AG04450 (cell line): ENCODE measurements at places on chromosomes 16 and 17.

- no peak for DNase-seq
Measured at GRCh38 chr17:42617956-42618431, 8.5 kb downstream of the TUBG1 start.

- DNase-seq = no peak
Measured at GRCh38 chr17:64172510-64172909, 42.6 kb upstream of the ERN1 start.

GRCh38 chr17:13728781-13729180 lies 127.1 kb upstream of the HS3ST3A1 start:
- DNase-seq = no peak

- no peak for DNase-seq
Measured at GRCh38 chr17:41492771-41493170, 3.1 kb upstream of the KRT36 start.

DNA sequence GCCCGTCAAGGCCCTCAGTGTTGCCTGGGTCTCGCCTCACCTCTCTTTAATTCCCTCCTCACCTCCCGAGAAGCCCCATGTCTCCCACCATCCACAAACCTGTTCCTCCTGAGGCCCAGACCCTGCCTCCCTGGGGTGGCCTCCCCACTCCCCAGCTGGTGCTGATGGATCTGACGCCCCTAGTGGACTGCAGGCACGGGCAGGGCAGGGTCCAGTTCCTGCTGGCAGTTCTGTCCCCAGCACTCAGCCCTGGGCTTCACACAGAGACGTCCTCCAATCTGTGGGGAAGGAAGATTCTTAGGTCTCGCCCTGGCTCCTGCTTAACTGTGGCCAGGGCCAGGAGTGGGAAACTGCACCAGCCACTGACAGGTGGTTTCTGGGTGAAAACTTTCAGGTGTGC lies 108.8 kb downstream of the AMFR start:
- no peak for DNase-seq

DNA sequence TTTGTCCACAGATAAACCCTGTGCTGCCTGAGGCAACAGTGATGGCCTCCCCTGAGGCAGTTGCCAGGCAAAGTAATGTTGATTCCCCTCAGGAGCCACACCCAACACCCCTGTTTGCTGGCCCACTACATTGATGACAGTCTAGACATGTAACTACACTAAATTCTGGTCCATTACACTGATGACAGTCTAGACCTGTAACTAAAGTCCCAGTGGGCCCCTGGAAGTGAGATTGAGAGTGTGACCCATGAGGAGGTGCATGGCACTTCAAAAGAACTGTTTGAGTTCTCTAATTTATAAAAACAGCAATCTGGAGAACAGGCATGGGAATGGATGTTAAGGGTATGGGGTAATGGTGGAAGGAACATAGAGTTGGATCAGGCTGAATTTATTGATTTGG lies 8.9 kb downstream of the CCL4 start:
- DNase-seq = no peak

DNA sequence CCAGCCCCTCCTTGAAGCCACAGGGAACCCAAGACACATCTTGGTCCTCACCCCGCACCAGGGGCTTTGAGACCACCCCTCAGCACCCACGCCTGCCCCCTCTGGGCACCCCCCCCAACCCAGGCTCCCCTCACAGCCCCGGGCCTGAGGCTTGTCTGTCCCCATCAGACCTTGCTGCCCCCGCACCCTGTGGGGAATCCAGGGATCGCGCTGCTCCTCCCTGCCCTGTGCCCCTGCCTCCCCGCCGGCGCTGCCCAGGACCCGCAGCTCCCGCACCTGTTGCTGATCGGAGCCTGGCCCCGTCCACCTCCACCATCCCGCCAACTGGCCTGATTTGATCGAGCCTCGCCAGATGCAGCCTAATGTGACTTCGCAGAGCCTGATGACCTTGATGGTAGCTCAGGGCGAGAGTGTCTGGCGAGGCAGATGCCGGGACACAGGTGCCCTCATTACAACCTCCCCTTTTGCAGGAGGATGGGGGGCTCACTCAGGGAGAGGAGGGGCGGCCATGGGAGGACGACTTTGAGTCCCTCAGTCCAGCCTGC lies 29.0 kb downstream of the SLC25A10 start:
- DNase-seq = no peak

GRCh38 chr16:16139806-16140205 lies 83.5 kb downstream of the ABCC6 start:
- DNase-seq = no peak
